Stimulated activated CD4-positive, alpha-beta T cell treated with anti-CD3 and anti-CD28 coated beads, Interleukin-1b, Interleukin-23, amount 100 ng/mL, for 1 hour (primary cell): ENCODE measurements at places on chromosomes 16 and 17.

DNA sequence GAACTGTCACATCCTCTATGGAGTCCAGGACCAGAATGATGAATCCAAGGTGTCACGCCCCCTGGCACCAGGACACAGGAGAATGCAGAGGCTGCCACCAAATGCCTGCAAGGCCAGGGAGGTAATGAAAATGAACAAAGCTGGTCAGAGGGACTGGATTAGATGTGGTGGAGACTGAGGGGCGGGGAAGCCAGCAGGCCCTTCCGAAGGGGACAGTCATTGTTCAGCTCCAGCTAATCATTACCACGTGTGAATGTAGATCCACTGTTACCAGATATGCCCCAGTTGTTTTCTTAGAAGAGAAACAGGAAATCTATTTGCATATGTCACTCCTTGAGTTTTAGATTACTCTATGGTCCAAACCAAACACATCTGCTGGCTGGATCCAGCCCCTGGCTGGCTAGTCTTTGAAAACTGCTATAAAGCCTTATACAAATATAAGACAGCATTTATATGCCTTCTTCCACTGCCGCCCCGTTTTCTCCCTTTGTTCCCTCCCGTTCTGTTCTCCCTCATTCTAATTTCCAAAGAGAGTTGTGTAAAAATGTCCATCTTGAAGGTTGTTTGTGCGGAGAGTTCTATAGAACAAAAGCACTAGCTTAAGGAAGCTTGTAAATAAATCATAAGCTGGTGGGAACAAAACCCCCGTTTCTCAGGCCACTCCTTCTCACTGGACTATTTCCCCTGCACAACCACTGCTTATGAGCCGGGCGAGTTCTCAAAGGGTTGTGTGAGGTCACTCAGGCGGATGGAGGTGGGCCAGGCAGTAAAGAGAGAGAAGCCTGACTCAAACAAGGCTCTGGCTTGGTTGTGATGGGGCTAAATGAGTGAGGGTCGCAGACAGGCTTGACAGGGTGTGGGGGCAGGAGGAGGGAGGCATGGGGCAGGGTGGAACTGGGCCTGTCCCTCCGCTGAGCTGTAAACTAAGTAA is 14.2 kb downstream of the CRYM start:
- DNase-seq, result no peak

GRCh38 chr17:30541802-30542201 is 64.6 kb downstream of the GOSR1 start:
- no peak for DNase-seq

DNA sequence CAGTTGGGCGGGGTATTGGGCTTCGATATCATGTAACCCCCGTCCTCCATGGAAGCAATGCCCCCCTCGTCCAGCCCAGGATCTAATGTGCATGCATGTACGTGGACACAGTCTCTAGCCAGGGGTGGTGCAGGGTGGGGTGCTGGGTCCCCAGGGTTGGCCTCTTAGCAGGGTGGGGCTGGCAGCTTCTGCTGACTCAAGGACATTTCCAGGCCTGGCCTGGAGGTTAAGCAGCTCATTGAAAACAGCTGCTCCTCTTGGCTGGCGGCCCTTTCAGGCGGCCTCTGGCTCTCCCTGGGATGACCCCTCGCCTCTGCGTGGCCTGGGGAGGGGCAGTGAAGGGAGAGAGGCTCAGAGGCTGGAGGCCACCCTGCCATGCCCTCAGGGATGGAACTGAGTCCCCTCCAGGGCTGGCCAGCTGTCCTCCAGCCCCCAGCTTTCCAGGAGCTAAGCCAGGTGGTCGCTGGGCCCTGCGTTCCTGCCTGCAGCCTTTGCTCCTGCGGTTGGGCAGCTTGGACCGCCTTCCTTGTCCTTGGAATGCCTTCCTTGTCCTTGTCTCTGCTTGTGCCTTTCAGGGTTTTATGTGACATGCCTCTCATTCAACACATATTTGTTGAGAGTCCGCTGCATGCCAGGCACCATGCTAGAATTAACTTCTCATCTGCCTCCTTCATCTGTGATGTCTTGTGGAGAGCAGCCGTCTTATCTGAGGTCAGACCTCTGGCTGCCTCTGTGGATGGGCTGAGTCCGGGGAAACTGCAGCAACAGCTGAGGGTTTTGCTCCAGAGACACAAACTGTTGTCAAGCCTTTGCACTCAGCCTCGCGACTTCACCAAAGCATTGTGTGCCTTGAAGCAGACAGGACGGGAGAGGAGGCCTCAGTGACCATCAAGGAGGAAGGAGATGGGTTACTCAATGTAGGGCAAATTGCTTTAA is 26.6 kb downstream of the MRC2 start:
- no peak for DNase-seq

DNA sequence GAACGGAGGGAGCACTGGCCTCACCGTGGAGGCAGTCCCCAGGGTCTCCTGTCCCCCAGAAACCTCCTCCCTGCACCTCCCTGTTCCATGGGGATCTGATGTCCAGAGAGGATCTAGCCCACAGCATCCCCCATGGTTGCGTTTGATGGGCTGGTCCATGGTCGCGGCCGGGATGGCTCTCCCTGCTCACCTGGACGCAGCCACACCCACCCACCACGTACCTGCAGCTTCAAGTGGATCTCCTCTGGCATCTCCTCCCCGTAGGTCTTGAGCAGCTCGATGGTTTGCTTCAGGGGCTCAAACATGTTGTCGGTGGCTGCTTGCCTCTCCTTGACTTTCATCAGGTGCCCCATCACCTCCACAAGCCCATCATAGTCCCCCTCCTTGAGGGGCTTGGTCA is 47.9 kb downstream of the DNAH17 start:
- no peak for DNase-seq

GRCh38 chr17:81252987-81253329 is 13.8 kb downstream of the NDUFAF8 start:
- DNase-seq, result no peak

DNA sequence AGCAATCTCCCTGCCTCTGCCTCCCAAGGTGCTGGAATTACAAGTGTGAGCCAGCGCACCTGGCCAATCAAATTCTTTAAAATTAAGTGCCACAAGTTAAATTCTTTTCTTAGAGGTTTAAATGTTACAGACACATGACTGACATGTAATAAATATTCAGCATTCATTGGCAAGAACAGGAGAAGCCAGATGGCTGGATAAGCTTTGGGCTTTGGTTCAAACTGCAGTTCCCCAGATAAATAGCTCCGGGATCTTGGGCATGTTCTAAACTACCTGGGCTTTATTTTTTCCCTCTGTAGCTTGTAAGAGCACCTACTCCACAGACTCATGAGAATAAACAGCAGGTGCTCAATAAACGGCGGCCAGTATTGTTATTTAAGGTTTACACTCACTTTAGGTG is 34.1 kb downstream of the ABAT start:
- DNase-seq, result no peak

- DNase-seq, result no peak
Observed at GRCh38 chr17:79465011-79465680, 145.7 kb downstream of the RBFOX3 start.

- no peak for DNase-seq
Observed at GRCh38 chr17:56297184-56297583, 143.9 kb downstream of the ANKFN1 start.

- no peak for DNase-seq
Observed at GRCh38 chr17:40303708-40304551, 5.0 kb upstream of the RARA start.

DNA sequence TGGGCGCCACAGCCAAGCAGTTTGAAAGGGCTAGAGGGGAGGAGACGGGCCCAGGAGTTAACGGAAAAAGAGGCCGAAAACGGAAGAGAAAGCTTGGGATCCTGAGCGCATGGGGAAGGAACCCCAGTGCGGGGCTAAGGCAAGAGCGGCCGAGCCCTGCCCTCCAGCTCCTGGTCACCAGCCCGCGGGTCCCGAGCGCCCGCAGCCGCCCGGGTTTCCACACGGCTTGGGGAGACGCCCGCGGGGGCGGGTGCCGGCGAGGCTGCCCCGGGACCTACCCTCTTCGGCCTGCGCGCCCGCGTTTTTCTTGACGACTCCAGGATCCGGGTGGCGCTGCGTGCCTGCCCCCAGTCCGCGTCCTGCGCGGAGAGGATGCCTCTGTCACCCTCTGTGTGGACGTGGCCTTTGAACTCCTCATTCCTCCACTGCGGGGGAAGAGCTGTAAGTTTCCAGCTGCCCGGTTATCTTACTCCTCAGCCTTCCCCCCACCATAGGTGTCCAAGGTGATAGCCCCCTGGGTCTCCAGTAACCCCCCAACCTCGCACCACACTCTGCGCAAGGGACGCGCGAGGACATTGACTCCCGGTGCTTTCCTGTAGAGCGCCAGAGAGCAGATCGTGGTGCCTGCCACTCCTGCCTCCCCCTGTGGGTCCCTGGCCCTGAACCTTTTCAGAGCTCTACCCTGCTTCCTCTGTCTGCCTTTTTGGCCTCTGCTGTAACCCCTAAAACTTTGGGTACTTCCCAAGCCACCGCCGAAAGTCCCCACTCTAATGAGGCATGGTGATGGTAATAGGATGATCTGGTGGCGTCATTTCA is 1.7 kb upstream of the CDH11 start:
- no peak for DNase-seq

- no peak for DNase-seq
Observed at GRCh38 chr16:87598431-87598830, 3.9 kb upstream of the JPH3 start.

DNA sequence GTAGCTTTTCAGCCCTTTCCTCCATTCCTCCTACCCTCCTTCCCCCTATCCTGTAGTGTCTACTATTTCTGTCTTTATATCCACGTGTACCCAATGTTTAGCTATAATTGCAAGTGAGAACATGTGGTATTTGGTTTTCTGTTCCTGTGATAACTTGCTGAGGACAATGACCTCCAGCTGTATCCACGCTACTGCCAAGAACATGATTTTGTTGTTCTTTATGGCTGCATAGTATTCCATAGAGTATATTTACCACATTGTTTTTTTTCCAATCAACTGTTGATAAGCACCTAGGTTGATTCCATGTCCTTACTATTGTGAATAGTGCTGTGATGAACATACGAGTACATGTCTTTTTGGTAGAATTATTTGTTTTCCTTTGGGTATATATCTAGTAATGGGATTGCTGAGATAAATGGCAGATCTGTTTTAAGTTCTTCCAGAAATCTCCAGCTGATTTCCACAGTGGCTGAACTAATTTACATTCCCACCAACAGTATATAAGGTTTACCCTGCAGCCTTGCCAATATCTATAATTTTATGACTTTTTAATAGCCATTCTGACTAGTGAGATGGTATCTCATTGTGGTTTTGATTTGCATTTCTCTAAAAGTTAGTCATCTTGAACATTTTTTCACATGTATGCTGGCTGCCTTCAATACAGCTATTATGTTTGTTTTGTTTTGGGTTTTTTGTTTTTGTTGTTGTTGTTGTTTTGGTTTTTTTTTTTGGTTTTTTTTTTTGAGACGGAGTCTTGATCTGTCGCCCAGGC is 10.9 kb upstream of the COPRS start:
- DNase-seq, result no peak

- no peak for DNase-seq
Observed at GRCh38 chr16:79707876-79708275, 107.3 kb upstream of the MAF start.

DNA sequence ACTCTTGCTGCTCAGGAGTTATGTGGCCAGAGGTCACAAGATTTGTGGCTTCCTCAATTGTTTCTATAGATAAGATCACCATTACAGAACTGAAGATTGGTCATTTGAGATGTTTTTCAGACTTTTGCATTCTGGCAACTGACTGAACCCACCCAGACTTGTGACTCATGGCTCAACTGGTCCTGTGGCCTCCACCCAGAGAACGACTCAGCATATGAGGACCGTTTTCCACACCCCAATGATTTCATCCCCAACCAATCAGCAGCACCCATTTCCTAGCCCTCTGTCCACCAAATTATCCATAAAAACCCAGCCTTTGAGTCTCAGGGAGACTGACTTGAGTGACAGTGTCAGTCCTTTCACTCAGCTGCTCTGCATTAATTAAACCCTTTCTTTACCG is 143.2 kb upstream of the ASIC2 start:
- no peak for DNase-seq

DNA sequence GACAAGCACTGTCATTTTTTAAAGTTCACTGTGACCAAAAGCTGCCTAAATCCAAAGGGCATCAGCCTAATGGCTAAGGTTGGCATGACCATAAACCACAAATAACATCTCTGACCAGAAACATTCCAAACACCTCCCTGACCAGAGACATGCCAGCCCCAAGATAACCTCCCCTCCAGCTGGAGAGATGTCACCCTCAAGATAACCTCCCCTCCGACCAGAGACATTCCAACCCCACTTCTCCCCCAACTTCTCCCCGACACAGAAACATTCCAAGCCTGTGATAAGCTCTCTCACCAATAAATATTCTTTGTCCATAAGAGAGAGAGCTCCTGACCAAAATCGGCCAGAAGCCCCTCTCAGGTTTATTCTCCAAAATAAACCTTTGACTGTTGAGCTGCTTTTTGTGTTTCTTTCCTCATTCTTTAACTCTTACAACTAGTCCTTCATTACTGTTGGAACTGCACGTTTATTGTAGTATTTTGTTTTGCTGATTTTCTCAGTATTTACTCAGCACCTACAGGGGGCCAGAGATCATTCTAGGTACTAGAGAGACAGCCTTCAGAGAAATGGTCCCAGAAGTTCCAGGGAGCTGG is 325.6 kb downstream of the SLC39A11 start:
- DNase-seq, result no peak

DNA sequence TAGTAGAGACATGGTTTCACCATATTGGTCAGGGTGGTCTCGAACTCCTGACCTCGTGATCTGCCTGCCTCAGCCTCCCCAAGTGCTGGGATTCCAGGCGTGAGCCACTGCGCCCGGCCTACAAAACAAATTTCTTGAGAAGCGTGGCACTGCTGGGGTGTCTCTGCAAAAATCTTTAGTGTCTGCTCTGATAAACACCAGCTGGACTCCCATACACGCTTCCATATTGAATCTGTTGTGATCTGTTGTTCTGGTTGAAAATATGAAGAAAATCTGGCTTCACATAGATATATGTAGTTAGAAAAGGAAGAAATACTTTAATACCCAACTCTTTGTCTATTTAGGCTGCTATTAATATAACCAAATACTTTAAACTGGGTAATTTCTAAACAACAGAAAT is 33.3 kb downstream of the VPS53 start:
- no peak for DNase-seq

DNA sequence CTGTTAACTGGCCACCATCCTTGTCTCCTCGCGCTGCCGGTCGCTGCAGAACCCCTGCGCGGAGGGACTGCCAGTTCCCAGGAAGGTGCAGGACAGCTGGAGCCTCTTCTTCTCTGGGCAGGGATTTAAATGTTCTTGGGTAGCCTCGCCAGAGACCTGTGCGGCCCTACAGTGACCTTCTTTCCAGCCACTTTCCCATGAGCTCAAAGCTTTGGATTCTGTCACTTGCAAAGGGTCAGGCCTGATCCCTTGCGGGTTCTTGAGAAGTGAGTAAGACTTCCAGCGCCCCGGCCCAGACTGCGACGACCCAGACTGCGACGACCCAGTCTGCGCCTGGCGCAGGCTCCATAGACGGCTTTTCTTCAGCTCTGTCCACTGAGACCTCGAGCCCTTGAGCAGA is 1.4 kb upstream of the SLFN5 start:
- no peak for DNase-seq

GRCh38 chr17:28196636-28197035 is 122.4 kb upstream of the TMEM97 start:
- DNase-seq, result no peak

GRCh38 chr17:38329284-38329683 is 14.5 kb downstream of the GPR179 start:
- DNase-seq, result no peak
